ENCODE measurements at places on chromosomes 3 and 15. TPM values are rescaled to one million over a fixed set of nuclear protein-coding genes. Genes with fewer than 3 reads are reported as not detected.

LAMB2 gene
- total RNA-seq: 488 TPM

CACNA1D gene
- total RNA-seq: 1.2 TPM

DNA sequence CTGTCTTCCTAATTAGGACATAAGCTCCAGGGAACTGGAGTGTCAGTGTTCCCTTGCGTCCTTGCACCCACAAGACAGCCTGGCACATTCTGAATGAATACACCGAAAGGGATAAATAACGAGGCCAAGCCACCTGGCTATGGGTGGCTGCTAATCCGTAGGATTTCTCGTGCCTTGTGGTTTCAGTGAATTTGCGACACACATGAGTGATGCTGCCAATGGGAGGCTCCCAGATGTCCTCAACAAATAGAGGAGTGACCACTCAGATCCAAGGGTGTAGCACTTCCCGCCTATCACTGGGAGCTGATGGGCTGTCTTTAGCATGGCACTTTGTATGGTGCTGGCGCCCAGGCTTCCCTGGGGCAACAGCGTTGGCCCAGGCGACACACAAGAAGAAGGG, 43.4 kb downstream of the APBA2 start:
- H3K36me3 ChIP-seq: no peaks in the 10 kb centered on the region
- H3K27ac ChIP-seq: no peak overlapping the region
- no peak for DNase-seq
- no peaks in the 10 kb centered on the region for H3K4me1 ChIP-seq
- no peaks in the 10 kb centered on the region for H3K27me3 ChIP-seq

DNA sequence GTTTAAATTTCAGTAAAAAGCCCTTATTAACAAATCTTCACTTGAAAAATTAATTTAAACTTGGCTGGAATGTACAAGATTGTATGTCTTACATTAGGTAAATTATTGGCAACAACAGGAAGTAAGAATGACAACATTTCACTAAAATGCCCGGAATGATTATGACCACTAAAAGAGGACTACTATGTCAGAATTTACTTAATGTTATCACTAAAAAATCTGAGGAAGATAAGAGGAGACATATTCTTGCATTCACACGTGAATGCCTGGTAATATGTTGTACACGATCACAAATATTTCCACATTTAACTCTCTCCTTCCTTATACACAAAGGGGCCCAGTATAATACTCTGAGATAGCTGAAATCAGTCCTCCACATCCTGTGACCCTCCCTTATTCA, 29.7 kb downstream of the VGLL3 start:
- H3K36me3 ChIP-seq: no peaks in the 10 kb centered on the region
- H3K4me3 ChIP-seq: no peak overlapping the region
- no peak for DNase-seq
- no peaks in the 10 kb centered on the region for H3K4me1 ChIP-seq

DNA sequence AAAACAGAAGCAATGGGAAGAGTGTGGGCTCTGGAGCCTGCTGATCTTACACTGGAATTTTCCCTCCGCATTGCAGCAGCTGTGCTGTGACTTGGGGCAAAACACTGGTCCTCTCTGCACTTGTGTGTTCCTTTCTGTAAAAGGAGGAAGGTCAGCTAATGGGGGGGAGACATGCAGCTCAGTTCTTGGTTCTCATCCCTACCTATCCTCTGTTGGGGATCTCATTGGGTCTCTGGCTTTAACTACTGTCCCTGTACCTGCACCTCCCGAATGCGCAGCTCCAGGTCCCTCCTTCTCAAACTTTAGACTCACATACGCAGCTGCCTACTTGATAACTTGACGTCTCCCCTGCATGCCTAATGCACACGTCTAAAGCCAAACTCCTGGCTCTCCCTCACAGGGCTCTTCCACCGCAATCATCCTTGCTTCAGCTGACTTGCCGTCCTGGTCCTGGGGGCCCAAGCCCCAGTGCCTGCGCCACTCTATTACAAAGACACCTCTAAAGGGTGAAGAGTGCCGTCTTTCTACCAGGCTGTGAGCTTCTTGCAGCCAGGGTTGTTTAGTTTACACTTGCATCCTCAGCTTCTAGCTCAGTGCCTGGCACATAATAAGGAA, 5.9 kb upstream of the TMEM44 start:
- H3K4me1 ChIP-seq: peaks cover 19% of the 10 kb centered on the region
- no peaks in the 10 kb centered on the region for H3K27me3 ChIP-seq
- H3K27ac ChIP-seq: peak overlapping the region; percentile 73
- no peaks in the 10 kb centered on the region for H3K36me3 ChIP-seq

DNA sequence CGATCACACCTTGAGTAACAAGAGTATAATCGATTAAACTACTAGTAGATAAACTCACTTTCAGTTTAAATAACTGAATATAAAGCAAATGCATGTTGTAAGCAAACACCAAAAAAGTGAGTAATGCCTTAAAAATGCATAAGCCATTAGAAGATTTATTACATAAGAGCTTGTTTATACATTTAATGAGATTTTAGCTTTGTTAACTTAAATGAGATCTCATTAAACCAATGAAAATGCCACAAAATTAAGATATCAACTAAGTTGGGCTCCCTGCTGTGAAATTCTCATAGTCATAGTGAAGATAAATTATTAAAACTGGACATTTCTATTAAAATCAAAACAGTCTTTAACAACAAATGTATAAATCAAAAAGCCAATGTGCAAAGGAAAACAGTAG, 701.2 kb downstream of the NLGN1 start:
- no peaks in the 10 kb centered on the region for H3K4me1 ChIP-seq
- no peak overlapping the region for H3K27ac ChIP-seq
- no peaks in the 10 kb centered on the region for H3K36me3 ChIP-seq

- H3K27me3 ChIP-seq: no peaks in the 10 kb centered on the region
- no peak overlapping the region for H3K27ac ChIP-seq
- no peak overlapping the region for H3K4me3 ChIP-seq
- no peak for DNase-seq
- no peaks in the 10 kb centered on the region for H3K36me3 ChIP-seq
These were observed 112.2 kb downstream of the DCLK3 start for GRCh38 chr3:36652104-36652503.

DNA sequence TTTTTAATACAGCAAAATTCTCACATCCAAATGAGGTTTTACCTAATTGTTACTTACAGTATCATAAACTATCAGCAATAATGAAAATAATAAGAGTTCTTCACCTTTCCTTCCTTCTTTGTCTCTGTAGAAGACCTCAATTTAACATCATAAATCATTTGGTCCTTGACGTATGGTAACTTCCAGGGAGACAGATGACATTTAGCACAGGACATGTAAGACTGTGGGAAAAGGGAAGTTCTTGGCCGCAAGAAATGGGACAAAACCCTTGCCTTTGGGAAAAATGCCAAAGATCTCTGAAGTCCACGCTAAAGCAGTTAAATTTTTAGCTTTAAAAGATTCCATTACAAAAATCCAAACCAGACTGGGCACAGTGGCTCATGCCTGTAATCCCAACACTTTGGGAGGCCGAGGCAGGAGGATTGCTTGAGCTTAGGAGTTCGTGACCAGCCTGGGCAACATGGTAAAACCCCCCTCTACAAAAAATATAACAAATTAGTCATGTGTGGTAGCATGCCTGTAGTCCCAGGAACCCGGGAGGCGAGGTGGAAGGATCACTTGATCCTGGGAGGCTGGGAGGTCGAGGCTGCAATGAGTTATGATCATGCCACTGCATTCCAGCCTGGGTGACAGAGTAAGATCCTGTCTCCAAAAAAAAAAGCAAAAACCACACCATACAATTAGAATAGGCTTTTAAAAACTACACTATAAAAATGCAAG, 8.8 kb downstream of the PTPN9 start:
- peak overlapping the region; percentile 56 for H3K27ac ChIP-seq
- H3K36me3 ChIP-seq: peaks cover 6% of the 10 kb centered on the region

GRCh38 chr3:137687181-137687879, 76.8 kb upstream of the SOX14 start:
- no peak overlapping the region for H3K27ac ChIP-seq
- H3K36me3 ChIP-seq: no peaks in the 10 kb centered on the region
- no peaks in the 10 kb centered on the region for H3K27me3 ChIP-seq
- H3K4me1 ChIP-seq: no peaks in the 10 kb centered on the region
- no peak overlapping the region for H3K4me3 ChIP-seq
